ENCODE measurements at places on chromosomes 6 and 20. TPM values are rescaled to one million over a fixed set of nuclear protein-coding genes. Genes with fewer than 3 reads are reported as not detected.

Gene ID1
- 133 TPM for total RNA-seq

GRCh38 chr20:58213716-58214115 lies 14.7 kb downstream of the ANKRD60 start:
- no peak for DNase-seq
- H3K4me3 ChIP-seq: no peak overlapping the region
- H3K27ac ChIP-seq: no peak overlapping the region
- H3K36me3 ChIP-seq: no peaks in the 10 kb centered on the region
- no peaks in the 10 kb centered on the region for H3K4me1 ChIP-seq

DNA sequence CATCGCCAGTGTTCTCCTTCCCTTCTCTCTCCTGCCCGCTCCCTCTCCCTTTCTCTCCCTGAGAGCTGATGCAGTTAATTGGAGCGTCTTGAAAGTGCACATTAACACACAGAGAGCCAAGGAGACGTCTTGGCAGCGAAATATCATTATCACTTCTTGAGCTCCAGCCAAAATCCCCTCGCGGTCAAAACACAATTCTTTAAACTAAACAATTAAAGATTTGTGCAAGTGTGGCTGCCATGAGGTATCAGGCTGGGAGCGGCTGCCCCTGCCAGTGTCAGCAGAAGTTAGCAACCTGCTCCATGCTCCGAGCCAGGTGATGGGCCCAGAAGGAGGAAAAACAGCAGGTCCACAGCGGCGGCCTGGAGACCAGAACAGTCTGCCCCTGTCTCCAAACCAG lies 100.9 kb upstream of the FOXP4 start:
- DNase-seq: no peak
- H3K4me1 ChIP-seq: peaks cover 33% of the 10 kb centered on the region
- H3K27ac ChIP-seq: no peak overlapping the region
- H3K4me3 ChIP-seq: no peak overlapping the region

DNA sequence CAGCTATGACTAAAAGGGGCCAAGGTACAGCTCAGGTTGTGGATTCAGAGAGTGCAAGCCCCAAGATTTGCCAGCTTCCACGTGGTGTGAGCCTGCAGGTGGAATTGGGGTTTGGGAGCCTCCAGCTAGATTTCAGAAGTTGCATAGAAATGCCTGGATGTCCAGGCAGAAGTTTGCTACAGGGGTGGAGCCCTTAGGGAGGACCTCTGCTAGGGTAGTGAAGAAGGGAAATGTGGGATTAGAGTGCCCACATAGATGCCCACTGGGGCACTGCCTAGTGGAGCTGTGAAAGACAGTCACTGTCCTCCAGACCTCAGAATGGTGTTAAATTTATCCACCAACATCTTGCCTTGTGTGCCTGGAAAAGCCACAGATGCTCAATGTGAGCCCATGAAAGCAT lies 255.1 kb downstream of the BMP2 start:
- DNase-seq: peak; percentile 10
- H3K27me3 ChIP-seq: no peaks in the 10 kb centered on the region
- H3K27ac ChIP-seq: no peak overlapping the region
- no peaks in the 10 kb centered on the region for H3K36me3 ChIP-seq
- no peaks in the 10 kb centered on the region for H3K4me1 ChIP-seq
- no peak overlapping the region for H3K4me3 ChIP-seq

- H3K4me3 ChIP-seq: no peak overlapping the region
- DNase-seq: no peak
- peaks cover 4% of the 10 kb centered on the region for H3K4me1 ChIP-seq
- no peaks in the 10 kb centered on the region for H3K36me3 ChIP-seq
Measured at GRCh38 chr6:125944434-125944816, 12.1 kb upstream of the HINT3 start.

GRCh38 chr20:32396646-32397160 lies 38.6 kb downstream of the ASXL1 start:
- H3K4me3 ChIP-seq: no peak overlapping the region
- H3K27me3 ChIP-seq: no peaks in the 10 kb centered on the region
- H3K27ac ChIP-seq: no peak overlapping the region
- no peak for DNase-seq
- H3K4me1 ChIP-seq: no peaks in the 10 kb centered on the region

- H3K4me3 ChIP-seq: no peak overlapping the region
- H3K36me3 ChIP-seq: no peaks in the 10 kb centered on the region
- no peaks in the 10 kb centered on the region for H3K27me3 ChIP-seq
- DNase-seq: no peak
- H3K27ac ChIP-seq: no peak overlapping the region
- peaks cover 11% of the 10 kb centered on the region for H3K4me1 ChIP-seq
Measured at GRCh38 chr20:46435146-46435545, 28.7 kb upstream of the ELMO2 start.

Gene RIPPLY2
- not detected for total RNA-seq

- no peaks in the 10 kb centered on the region for H3K27me3 ChIP-seq
- no peak overlapping the region for H3K27ac ChIP-seq
- no peak for DNase-seq
Measured at GRCh38 chr6:42295181-42295580, 77.5 kb upstream of the MRPS10 start.

GRCh38 chr6:158625881-158626305 lies 18.6 kb downstream of the DYNLT1 start:
- H3K36me3 ChIP-seq: no peaks in the 10 kb centered on the region
- no peak overlapping the region for H3K4me3 ChIP-seq
- H3K27ac ChIP-seq: no peak overlapping the region
- no peak for DNase-seq
- no peaks in the 10 kb centered on the region for H3K27me3 ChIP-seq
- no peaks in the 10 kb centered on the region for H3K4me1 ChIP-seq

Gene ECT2L
- not detected for total RNA-seq

Gene SNAP25
- not detected for total RNA-seq

DNA sequence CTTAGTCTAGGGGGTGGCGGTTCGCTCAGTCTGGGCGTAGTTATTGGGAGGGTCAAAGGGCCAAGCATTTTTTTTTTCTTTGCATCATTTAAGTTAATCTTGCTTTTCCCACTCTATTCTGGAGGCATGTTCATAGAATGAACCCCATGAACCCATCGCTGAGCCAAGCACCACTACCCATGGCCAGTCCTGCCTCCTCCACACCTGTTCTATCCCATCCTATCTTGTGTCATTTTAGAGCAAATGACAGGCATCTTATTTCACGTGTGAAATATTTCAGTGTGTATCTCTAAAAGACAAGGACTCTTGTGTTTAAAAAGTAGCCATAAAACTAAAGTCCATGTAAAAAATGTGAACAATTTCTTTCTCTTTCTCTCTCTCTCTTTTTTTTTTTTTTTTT lies 13.9 kb downstream of the SRC start:
- no peaks in the 10 kb centered on the region for H3K36me3 ChIP-seq
- H3K27ac ChIP-seq: peak overlapping the region; percentile 46
- H3K27me3 ChIP-seq: no peaks in the 10 kb centered on the region
- no peak for DNase-seq
- peaks cover 3% of the 10 kb centered on the region for H3K4me1 ChIP-seq

DNA sequence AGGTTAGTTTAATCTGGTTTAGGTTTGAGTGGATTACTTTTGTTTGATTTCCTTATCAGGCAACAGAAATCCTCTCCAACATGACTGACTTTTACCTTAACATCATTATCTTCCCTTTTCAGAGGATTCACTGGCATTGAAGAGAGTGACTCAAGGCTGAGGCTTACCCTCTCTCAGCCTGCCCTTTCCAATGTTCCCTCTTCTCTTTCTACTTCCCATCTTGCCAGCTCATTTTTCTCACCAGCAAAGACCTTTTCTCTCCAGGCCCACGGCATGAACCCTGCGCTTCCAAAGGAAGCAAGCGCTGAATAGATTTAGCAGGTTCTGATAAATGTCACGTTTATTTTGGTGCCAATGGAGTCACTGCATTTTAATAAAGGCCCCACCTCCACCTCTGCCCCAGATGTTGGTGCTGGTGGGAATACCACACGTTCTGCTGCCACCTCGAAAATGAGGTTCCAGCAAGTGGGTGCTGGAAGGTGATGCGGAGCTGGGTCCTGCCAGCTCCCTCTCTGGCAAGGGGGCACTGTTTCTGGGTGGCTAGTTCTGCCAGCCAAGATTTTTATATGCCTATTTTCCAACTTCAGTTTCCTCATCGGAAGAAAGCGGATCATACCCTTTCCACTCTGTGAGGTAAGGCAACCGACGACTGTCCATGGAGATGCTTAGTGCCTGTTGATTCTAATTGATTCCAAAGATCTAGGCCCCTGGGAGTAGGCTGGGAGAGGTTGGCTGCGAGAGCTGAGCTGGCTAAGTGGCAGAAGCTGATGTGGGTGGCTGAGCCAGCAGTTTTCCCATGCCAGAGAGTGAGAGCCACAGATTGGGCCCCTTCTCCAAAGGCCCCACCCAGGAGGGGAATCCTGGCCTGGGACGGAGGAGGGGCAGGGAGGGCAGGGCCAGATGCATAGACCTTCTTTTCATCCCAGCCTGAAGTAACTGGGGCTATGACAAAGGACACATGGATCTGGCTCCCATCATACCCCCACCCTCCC lies 87.7 kb upstream of the MAFB start:
- H3K27ac ChIP-seq: no peak overlapping the region
- H3K4me3 ChIP-seq: no peak overlapping the region
- no peaks in the 10 kb centered on the region for H3K27me3 ChIP-seq
- peaks cover 22% of the 10 kb centered on the region for H3K4me1 ChIP-seq
- no peaks in the 10 kb centered on the region for H3K36me3 ChIP-seq

Gene CLDN20
- total RNA-seq: not detected

GRCh38 chr6:132464538-132465256 lies 48.2 kb downstream of the STX7 start:
- DNase-seq: no peak
- no peaks in the 10 kb centered on the region for H3K4me1 ChIP-seq
- H3K27ac ChIP-seq: no peak overlapping the region
- no peaks in the 10 kb centered on the region for H3K27me3 ChIP-seq
- H3K4me3 ChIP-seq: no peak overlapping the region
- H3K36me3 ChIP-seq: peaks cover 9% of the 10 kb centered on the region

- H3K27me3 ChIP-seq: no peaks in the 10 kb centered on the region
- H3K27ac ChIP-seq: no peak overlapping the region
- DNase-seq: no peak
Measured at GRCh38 chr6:70160276-70160675, 142.6 kb downstream of the COL9A1 start.

DNA sequence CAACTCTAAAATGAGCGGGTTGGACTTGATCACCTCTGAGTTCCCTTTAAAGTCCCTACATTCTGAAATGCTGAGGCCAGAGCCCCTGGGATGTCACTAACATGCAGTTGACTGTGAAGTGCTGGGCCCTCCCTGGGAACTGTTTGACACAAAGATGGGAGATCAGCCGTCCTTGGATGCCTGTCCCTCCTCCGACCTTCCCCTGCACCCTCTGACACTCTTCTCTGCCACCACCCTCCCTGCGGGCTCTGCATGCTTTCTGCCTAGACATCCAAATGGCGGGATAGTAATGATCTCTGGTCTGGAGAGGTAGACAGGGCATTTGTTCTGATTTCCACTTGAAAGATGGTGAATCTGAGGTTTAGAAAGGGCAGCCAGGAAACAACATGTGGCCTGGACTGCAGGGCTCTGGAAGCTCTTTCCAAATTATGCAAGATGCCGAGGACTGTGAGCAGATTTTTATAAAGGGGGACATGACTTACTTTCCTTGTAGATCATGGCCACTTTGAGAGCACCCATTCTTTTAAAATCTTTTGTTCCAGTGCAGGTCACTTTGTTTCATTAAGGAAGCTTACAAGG lies 113.2 kb downstream of the ZDHHC14 start:
- H3K27ac ChIP-seq: no peak overlapping the region
- peaks cover 16% of the 10 kb centered on the region for H3K4me1 ChIP-seq
- no peaks in the 10 kb centered on the region for H3K27me3 ChIP-seq
- DNase-seq: no peak

GRCh38 chr20:6819599-6819998 lies 52.1 kb downstream of the BMP2 start:
- H3K4me1 ChIP-seq: peaks cover 7% of the 10 kb centered on the region
- no peaks in the 10 kb centered on the region for H3K36me3 ChIP-seq

All from neural progenitor cell (in vitro differentiated cells).